Epithelial cell of proximal tubule (primary cell): ENCODE measurements at places on chromosomes 5 and 9. TPM values are rescaled to one million over a fixed set of nuclear protein-coding genes. Genes with fewer than 3 reads are reported as not detected.

Gene FLT4
- 0.29 and 3.8 TPM in 2 replicates for total RNA-seq

GRCh38 chr9:110950041-110950645 lies 88.1 kb downstream of the LPAR1 start:
- no peak for DNase-seq

Gene LHX3
- not detected in 2 replicates for total RNA-seq

Gene FBP2
- total RNA-seq, result not detected in 2 replicates

Gene SLC27A6
- total RNA-seq, result 0.80 TPM in 1 of 2 replicates, not detected in the other

Gene ADGRV1
- total RNA-seq, result 0.69 and 2.3 TPM in 2 replicates

Gene ITK
- 0.29 TPM in 1 of 2 replicates, not detected in the other for total RNA-seq

DNA sequence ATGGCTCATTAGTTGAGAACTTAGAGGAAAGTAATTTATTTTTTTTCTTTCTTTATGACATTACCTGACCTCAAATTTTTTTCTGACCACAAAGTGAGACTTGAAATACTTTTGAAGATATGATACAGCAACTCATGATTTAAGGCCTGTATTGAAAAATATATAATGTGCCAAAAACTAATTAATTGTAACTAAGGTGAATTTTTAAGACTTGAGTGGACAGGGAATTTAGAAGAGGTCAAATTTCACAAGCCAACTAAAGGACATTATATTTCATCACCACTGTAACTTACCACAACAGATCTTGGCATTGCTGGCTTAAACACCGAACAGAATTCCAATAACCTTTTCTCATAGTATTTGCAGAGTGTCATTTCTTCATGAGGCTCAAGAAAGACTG lies 1.8 kb downstream of the CCNH start:
- no peak for DNase-seq
